Jurkat, Clone E6-1 (cell line): ENCODE measurements at places on chromosomes 3 and 15.

DNA sequence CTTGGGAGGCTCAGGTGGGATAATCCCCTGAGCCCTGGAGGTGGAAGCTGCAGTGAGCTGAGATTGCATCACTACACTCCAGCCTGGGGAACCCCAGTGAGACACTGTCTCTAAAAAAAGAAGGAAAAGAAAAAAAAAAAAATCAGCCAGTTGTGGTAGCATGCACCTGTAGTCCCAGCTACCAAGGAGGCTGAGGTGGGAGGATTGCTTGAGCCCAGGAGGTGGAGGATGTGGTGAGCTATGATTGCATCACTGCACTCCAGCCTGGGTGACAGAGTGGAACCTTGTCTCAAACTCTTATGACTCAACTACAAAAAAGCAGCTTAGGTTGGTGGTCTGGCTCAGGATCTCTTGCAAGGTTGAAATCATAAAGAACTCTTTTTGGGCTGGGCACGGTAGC lies 19.3 kb upstream of the GPX1 start:
- peak; percentile 81 for DNase-seq

GRCh38 chr15:93266291-93266690 lies 177.3 kb upstream of the RGMA start:
- no peak for DNase-seq

DNA sequence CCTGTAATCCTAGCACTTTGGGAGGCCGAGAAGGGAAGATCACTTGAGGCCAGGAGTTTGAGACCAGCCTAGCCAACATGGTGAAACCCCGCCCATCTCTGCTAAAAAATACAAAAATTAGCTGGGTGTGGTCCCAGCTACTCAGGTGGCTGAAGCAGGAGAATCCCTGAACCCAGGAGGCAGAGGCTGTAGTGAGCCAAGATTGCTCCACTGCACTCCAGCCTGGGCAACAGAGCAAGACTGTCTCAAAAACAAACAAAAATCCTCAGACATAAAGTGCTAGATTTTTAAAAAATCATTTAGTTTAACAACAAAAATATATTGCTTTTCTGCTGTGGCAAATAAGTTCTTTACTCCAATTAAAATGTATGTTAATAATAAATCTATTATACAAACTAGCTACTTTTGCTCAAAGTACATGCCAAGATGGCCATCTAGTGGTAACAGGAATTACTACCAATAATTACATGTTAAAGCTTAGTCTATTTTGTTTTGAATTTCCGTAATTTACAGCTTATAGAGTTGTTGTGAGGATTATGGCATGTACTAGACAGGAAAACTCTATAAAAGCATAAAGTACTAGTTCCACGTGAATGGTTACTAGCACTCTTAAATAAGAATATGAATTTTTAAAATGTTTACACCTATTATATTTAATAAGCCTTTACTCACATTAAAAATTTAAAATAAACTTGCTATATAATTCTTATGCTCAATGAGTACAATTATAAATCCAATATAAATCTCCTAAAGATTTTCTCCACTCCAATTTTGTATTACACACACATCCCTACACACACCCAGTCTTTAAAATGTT lies 39.0 kb downstream of the GABPB1 start:
- peak; percentile 34 for DNase-seq

GRCh38 chr3:142943349-142943748 lies 20.1 kb downstream of the PAQR9 start:
- no peak for DNase-seq

DNA sequence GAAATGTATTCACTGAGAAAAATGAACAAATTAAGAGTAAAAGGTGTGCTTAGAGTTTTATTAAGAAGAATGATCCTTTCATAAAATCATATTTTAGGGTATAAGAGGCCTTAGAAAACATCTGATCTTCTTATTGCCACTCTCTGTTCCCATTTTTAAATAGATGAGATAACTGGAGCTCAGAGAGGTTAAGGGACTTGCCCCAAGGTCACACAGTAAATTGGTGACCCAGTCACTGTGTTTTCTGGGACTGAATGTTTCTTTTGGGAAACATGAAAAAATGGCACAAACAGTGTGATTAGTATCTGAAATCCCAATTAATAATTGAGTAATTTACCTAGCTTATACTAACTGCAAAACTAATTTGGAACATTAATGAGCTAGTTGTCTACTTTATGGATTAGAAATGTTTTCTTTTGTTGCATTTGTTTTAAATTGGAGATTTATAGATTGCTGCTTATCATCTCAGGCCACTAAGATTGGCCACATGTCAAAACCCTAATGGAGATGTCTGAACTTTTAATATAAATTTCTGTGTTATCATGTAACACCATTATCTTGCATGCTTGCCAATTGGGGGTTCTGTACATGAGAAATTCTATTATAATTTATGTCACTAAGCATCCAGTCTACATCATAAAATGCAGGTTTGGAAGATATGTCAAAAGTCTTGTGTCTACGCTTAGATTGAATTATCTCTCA lies 64.9 kb downstream of the CMSS1 start:
- no peak for DNase-seq

DNA sequence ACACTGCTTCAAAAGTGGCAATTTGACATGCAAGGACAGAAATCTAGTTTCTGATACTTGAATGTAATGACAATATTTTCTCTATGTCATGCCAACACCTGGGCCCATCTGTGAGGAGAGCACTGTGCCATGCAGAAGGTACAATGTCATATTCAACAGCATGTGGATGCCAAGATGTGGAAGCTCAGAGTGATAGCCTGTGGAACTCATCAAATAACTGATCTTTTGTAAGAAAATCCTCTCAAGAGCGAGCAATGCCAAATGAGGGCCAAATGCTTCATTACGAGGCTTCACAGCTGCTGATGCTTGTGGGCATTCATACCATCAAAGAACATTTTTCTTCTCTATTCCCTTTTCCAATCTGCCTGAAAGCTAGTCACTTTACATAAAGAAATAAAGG lies 95.1 kb downstream of the ROBO1 start:
- DNase-seq, result no peak

- no peak for DNase-seq
Observed at GRCh38 chr3:184230081-184230602, 757 bp downstream of the VWA5B2 start.

- no peak for DNase-seq
Observed at GRCh38 chr3:9909221-9910013, 6.8 kb downstream of the IL17RE start.

DNA sequence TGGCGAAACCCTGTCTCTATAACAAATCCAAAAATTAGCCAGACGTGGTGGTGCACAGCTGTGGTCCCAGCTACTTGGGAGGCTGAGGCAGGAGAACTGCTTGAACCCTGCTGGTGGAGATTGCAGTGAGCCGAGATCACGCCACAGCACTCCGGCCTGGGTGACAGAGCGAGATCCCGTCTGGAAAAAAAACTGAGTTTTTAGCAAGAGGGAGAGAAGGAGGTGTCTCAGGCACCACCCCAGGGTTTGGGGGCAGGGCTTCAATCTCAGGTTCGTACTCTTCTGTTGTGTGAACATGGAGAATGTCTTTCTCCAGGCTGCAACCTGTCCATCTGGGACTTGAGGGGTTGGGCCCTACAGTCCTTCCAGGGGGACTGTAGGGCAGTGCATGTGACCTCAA lies 2.7 kb downstream of the CHRNA3 start:
- DNase-seq, result no peak

- DNase-seq, result no peak
Observed at GRCh38 chr3:59432665-59433064, 382.8 kb upstream of the CFAP20DC start.

- no peak for DNase-seq
Observed at GRCh38 chr3:190352861-190353457, 30.7 kb upstream of the CLDN1 start.

- no peak for DNase-seq
Observed at GRCh38 chr3:143203848-143204247, 84.3 kb downstream of the CHST2 start.

DNA sequence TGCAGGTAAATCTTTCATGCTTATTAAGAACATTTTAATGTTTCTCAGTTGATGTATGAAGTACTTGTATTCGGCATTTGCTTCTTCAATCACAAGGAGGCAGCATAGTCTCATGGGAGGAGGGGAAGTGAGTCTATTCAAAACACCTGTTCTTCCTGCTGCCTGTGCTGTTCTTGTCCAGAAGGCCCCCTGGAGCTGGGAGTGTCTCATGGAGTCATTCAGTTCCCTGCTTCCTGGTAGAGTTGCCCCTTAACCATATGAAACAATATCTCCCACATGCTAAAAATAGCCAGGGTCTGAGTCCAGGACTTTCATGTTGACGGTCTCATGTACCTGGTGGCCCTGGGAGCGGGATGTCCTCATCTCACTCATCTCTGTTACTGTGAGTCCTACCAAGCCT lies 15.5 kb upstream of the PPP1R2 start:
- peak; percentile 49 for DNase-seq
